ENCODE measurements at places on chromosomes 5 and 9.

GRCh38 chr5:143258559-143259253 is 144.8 kb downstream of the NR3C1 start:
- DNase-seq = no peak

- DNase-seq = no peak
Observed at GRCh38 chr9:109551651-109552050, 53.5 kb upstream of the PTPN3 start.

DNA sequence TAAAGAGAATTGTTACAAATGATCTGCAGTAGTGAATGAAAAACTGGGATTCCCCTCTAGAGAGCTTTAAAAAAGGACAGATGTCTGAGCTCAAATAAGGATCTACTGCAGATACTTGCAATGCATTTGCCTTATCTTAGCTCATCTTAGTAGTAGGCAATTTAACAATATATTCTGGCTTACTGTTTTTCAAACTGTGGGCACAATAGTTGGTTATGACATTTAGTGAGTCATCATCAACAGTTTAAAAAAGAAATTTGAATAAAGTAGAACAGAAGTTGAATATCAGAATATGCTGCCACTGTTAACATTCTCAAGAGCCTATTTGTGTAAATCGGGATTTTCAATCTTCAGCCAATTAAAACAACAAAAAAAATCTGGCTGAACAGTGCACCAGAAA is 6.7 kb upstream of the CAST start:
- no peak for DNase-seq

GRCh38 chr9:97752274-97752673 is 55.1 kb upstream of the XPA start:
- no peak for DNase-seq

- no peak for DNase-seq
Observed at GRCh38 chr5:151474799-151475198, 27.4 kb downstream of the SLC36A1 start.

GRCh38 chr9:126953041-126953809 is 38.6 kb downstream of the RALGPS1 start:
- DNase-seq = no peak

DNA sequence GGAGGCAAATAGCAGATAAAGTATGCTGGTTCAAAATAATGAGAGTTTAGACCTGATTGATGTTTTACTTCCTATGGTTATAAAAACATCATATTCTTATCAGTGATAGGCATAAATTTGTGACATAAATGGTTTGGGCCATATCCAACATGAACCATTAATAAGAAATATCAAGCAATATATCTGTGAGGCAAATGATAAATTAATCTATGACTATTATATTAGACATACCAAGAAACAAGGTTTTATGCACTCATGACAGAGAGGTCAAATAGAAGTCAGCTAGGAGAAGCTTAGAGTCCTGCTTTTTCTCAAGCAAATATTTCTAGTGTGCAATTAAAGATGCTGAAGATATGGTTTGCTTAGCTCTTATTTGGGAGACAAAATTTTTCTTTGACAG is 10.4 kb downstream of the SMIM3 start:
- DNase-seq = no peak

DNA sequence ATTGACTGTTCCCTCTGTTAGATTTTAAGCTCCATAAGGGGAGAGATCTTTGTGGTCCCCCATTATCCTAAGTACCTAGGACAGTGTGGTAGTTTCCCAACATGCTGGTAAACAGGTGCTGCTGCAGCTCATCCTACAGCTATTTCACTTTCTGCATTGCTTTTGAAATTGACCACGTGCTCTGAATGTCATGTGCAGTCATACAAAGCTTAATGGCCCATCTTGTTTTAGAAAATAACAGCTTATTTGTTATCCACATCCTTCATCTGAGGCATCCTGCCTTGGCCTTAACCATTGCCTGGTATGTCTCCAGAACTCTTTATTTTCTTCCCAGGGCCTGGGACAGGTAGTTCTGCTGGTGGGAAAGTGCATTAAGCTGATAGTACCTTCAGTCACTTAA is 14.7 kb downstream of the PIK3R1 start:
- no peak for DNase-seq

- no peak for DNase-seq
Observed at GRCh38 chr9:79584655-79584982, 12.9 kb downstream of the TLE4 start.

DNA sequence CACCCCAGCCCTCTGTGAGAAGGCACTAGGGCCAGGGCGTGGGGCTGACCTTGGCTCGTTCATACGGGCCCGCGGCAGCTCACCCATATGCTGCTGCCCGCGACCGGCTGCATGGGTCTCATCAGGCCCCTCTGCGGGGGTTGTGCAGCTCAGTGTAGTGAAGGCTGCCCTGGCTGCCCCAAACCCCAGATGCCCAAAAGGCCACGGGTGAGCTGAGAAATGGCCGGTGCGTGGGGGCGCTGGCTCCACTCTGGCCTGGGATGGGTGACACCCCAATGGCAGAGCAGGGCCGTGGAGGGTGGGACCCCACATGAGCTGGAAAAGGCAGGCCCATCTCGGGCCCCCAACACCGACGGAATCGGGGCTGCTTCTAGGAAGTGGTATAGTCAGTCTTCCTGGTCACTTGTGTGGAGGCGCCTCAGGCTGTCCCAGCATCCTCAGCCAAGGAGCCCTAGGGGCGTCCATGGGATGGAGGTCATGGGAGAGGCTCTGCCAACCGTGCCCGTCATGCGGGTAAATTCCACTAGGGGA is 19.4 kb upstream of the LRRC14B start:
- no peak for DNase-seq

DNA sequence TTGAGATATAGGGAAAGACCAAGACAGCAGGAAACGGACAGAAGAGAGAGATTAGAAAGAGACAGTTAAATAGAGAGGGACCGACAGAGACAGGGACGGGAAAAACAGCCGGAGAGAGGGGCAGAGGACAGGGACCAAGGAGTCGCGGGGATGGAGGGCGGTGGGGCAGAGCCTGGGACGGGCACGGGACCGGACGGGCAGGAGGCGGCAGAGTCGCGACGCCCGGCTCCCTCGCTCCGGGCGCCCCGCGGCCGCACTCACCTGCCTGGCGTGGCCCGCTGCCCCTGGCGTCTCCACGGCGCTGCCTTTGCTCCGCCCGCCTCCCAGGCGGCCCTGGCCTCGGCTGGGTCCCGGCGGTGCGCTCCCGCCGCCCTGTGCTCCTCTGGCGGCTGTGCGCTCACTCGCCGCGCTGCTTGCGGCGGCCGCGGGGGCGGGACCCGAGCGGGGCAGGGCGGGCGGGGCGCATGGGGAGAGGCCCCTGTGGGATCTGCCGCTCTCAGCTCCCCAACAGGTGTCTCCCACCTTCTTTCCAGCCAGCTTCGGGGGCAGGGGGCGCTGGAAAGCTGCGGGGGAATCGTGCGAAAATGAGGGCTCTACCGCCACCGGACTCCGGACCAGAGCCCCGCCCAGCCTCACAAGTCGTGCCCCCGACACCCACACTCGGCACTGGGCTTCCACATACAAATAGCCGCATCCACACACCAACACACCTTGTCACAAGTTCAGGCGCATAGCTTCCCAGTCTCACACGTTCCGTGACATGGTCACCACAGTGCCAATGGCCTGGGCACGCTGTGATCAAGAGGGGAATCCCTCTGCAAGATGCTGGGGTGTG is at the start of gene ARID3C:
TSS of gene ARID3C (minus strand) at position 411 of the 835 bp plus-strand sequence. CDS start 1,052 bp downstream, outside the sequence.
- DNase-seq = no peak

- no peak for DNase-seq
Observed at GRCh38 chr5:168472329-168472728, 13.9 kb upstream of the RARS1 start.

DNA sequence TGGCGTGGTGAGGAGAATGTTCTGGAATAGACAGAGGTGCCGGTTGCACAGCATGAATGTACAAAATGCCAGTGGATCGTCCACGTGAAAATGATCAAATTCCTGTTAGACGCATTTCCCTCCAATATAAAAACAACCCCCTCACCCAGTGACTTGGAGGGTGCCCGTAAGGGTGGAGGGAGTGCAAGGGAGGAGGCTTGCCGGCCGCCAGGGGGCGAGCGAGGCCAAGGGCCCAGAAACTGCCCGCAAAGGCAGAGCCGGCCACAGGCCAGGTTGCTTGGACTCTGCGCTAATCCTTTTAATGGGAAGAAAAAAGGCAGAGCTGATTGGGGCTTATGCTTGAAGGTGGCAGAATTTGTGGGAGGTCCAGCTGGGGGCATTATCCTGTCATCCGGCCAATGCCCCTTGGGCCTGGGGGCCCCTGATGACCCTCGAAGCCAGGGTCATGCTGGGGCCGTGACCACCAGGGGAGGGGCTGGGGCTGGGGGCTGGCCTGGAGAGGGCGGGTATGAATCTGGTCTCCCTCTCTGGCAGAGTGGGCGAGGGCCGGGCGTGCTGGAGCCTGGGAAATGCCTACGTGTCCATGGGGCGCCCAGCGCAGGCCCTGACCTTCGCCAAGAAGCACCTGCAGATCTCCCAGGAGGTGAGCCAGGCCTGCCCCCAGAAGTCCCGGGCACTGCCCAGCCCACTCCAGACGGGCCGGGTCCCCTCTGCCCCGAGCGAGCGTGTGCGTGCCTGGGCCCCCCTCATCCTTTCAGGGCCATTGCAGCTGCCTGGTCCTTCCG is 12.0 kb downstream of the GPSM1 start:
- peak; percentile 49 for DNase-seq

- no peak for DNase-seq
Observed at GRCh38 chr5:66516550-66516949, 79.6 kb upstream of the MAST4 start.

DNA sequence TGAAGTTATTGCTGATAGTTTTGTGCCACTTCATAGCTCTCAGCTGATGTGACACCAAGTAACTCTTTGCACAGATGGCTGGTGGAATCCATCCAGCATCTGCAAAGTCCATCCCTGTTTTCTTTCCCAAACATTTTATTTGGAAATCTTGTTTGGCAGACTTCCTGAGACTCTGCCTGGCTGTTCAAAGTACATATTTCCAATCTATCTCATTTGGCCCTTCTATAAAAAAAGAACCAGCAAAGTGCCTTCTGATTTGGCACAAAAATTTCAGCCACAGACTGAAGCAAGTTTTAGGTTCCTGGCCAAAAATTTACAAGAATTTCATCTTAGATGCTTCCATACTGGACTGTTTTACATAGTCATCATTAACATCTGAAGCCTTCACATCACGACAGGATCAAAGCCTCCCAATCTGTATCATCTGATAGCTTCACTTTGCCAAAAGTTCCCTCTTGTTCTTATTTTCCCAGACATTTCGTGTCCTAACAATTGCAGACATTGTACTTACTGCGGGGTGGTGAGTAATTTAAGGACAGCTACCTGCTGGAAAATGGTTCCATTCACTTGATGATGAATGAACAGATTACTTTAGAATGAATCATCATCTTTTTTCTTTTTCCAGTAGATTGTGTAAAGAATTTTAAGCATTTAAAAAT is 377.3 kb downstream of the KIAA0825 start:
- DNase-seq = no peak

GRCh38 chr9:3479514-3480352 is 46.1 kb downstream of the RFX3 start:
- DNase-seq = no peak

DNA sequence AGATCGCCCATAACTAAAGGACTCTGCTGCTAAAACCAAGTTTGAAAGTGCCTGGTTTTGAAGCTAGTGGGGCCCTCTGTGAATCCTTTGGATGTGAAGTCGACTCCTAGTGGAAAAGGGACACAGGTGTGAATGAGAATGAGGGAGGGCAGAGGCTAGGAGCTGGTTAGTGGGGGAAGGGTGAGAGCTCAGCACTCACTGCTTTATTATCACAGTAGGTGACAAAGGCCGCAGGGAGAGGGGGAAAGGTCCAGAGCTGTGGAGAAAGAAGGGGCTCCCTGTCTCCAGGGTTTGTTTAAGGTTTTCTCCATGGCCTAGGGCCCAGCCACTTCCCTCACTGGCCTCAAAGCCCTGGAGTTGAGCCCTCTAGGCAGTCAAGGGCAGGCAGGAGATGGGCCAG is 3.5 kb downstream of the HDHD3 start:
- no peak for DNase-seq

DNA sequence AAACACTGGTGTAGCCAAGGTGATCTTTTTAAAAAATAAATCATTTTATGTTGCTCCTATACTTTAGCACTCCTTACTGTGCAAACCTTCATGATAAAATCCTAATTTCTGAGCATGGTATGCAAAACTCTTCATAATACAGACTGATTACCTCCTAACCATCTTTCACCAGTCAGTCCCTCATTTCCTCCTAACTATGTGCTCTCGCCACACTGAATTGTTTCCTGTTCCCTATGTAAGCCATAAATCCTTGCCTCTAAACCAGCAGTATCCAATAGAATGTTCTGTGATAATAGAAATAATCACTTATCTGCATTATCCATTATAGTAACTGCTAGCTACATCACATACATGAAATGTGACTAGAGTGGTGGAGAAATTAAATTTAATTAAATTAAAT is 10.7 kb downstream of the AP3B1 start:
- DNase-seq = no peak

DNA sequence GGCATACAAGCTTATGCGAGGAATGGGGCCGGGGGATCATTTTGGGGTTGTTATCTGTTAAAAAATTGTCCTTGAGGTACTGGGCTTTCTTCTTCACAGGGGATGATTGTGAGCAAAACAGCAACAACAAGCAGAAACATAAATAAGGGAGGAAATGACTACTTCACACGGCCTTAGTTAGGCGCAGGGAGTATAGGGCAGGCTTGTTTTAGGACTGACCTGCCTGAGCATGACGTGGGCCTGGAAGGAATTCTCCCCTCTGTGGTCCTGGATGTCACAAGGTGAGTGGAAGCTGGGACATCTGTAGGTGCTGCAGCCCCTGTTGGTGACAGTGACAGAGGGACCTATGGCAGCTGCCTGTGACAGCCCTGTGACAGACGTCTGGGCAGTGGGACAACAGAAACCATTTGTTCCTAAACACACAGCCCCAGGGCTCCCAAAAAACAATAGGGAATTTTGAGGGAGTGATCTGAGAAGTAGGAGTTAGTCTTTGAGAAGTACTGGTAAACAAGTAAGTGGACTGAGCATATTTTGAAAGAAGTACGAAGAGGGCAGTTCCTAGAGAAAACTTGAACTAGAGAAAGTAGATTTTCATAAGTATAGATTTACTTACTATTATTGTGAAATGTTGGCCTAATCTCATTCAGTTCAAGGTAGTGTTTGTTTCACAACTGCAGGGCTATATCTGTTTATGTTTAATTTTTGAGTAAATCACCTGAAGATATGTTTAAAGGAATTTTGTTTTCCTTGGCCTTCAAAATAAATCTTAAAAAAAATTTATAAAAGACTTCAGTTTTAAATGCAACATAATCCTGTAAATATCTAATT is 113.1 kb downstream of the KDM4C start:
- no peak for DNase-seq

- DNase-seq = no peak
Observed at GRCh38 chr5:43422143-43422542, 10.0 kb upstream of the CCL28 start.

DNA sequence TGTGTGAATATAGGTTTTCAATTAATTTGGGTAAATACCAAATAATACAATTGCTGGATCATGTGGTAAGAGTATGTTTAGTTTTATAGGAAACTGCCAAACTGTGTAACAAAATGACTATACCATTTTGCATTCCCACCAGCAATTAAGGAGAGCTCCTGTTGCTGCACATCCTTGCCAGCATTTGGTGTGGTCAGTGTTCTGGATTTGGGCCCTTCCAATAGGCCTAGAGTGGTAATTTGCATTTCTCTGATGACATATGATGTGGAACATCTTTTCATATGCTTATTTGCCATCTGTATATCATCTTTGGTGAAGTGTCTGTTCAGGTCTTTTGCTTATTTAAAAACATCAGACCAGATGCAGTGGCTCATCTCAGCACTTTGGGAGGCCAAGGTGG is 11.6 kb upstream of the RFK start:
- DNase-seq = no peak

GRCh38 chr9:134534661-134535080 is 106.9 kb upstream of the COL5A1 start:
- DNase-seq = no peak

GRCh38 chr5:14930486-14930885 is 58.9 kb upstream of the ANKH start:
- no peak for DNase-seq
